ENCODE measurements at places on chromosomes 2 and 18.

- DNase-seq, result peak; percentile 29
Observed at GRCh38 chr18:31100436-31101182, 1.6 kb downstream of the DSC2 start.

GRCh38 chr2:189685540-189686229 is 11.2 kb downstream of the ANKAR start:
- no peak for DNase-seq

- DNase-seq, result no peak
Observed at GRCh38 chr2:235113854-235114253, 162.0 kb downstream of the SH3BP4 start.

DNA sequence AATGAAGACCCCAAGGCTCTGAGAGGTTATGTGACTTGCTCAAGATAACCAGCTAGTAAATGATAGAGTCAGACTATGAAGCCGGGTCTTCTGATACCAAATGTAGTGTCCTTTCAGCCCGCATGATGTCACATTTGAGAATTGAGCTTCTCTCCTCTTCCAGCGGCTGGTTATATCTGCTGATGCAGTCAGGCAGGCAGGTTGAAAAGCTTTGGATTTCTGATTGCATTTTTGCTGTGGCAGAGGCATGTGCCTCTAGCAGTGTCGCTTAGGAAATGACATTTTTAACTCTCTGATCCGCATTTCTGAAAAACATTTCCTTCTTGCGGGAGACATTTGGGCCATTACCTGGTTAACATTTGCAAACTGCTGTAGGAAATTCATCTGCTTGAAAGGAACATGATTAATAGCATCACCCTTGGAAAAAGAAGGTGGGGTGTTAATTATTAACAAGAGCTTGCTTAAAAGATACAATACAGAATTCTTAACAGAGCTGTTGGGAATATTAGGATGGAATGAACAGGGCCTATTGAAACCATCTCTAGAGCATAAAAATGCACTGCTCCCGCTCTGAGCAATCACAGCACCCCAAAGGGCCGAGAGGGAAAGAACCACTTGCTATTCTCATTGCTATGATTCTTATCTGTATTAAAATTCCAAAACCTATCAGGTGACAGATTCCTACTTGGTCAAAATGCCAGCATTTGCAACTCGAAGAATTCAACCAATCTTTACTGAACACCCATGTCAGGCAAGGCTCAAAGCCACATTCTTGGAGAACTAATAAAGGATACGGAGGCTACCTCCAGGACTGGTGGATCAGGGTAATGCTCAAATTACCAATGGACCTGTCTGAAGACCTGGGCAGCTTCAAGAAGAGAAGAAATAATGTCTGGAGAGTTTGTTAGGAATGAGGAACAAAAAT is 25.9 kb downstream of the MRO start:
- no peak for DNase-seq

DNA sequence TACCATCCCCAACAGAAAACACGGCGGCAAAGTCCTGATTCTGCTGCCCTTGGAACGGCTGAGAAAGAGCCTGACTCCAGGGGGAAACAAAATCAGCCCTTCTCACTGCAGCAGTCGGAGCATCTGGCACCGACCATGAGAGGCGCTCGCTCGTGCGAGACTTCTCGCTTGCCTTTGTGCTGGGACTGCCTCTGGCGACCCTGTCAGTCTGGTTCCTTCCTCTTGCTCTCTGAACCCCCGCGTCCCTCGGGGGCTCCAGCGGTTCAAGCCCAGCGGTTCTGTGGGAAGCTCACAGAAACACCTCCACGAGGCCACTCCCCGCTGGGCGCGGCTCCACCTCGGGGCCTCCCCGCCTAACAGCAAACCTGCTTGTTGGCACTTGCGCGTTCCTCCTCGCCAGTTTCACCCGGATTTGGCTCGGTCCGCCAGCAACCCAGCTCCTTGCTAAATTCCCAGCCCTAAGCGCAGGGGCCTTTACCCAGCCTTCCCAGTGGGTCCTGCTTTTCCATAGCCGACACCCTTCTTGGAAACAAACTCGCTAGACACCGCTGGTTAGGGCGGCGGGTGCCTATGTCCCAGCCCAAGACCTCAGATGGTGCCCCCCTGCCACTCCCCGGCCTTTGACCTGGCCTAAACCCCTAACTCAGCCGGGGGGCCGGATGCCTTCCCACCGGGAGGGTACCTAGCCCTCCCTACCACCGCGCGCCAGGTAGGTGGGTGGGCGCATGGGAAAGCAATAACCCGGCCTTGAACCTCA is 2.2 kb downstream of the RND3 start:
- peak; percentile 76 for DNase-seq

GRCh38 chr2:61959381-61960293 is 54.2 kb downstream of the COMMD1 start:
- DNase-seq, result peak; percentile 44

DNA sequence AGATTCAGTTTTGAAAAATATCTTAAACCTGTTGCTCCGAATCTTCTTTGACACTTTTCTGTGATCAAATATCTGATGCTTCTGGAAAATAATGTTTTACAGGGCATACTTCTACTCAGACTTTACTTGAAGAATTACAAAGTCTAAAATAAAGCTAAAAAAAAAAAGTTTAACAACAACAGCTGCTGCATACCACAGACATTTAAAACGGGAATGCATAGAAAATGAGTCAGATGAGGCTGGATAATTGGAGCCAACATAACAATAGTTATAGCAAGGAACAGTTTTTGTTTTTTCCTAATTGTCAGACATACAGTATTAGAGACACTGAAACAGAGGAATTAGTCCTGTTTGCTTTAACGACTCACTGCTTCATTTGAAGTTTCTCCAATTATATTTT is 1090.2 kb downstream of the SUCLG1 start:
- no peak for DNase-seq

DNA sequence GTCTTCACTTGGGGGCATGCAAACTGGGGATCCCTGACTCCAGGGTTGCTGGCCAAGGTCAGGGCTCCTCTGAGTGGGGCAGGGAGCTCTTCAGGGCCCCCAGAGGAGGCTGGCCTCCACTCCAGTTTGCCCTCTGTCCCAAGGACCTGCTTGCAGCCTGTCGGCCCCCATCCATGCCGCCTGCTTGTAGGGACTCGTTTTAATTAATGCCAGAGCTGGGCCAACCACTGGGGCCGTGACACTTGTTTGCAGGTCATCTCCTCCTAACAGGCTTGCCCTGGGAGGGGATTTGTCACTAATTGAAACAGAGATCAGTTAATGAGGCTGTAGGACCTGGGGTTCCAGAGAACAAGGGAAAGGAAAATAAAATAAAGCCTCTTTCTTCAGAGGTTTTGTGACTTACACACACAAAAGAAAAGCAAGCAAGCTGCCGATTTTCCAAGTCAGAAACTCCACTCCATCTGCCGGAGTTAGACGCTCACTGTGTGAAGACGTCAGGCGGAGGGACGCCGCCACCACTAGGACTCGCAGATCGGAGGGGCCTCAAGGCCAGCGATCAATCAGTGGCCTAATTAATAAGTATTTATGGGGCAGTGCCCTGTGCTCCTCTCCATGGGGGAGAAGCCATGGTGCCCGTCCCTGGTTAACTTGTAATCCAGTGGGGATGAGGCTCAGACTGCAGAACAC is 75.9 kb downstream of the SFXN5 start:
- peak; percentile 8 for DNase-seq

- no peak for DNase-seq
Observed at GRCh38 chr18:56542476-56542875, 95.9 kb downstream of the TXNL1 start.

- DNase-seq, result no peak
Observed at GRCh38 chr2:240797914-240798313, 22.1 kb downstream of the KIF1A start.

DNA sequence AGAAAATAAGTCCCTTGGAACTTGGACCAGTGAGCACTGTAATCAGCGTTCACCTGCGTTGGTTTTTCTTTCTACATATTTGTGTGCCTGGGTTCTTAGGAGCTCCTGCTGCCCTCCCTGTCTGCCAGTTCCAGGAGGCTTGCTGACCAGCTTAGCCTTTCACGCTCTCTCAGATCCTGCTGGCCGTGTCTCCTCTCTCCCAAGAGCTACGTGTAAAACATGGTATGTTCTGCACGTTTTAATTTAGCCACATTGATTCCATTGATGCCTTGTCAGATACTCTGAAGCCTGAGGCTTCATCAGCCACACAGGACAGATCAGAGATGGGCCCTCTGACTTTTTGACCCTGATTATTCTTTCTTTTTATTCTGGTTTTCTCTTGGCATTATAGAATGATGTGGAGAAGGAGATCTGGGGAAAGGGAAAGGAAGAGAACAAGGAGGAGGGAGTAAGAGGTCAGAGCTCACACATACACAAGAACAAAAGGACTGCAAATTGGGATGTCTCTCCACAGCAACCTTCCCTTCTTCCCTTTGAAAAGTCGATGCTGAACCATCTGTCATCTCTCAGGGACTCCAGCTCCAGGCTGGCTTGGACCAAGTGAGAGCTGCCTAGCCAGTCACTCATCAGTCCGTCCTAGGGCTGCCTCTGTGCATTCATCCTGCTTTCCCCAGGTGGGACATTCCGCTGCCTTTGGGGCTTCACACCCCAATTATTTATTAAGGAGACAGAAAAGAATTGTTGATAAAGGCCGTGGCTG is 152.8 kb downstream of the PIK3C3 start:
- no peak for DNase-seq

- DNase-seq, result no peak
Observed at GRCh38 chr2:144083211-144083610, 436.7 kb downstream of the ZEB2 start.

DNA sequence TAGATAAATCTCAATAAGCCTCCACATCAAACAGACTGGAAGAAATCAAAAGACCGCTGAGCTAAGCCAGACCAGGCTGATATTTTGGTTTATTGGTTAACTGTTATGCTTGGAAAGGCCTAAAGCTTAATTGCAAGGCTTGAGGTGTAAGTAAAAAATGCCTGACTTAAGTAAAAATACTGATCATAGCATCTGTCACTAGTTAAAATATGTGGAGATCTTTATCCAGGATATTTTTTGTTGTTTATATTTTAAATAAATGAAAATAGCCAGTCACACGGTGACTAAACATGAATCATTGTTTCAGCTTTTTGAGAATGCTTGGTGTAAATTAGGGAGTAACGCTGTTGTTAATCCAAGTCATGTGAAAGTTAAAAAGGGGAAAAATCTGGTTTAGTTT is 127.9 kb downstream of the THADA start:
- no peak for DNase-seq

DNA sequence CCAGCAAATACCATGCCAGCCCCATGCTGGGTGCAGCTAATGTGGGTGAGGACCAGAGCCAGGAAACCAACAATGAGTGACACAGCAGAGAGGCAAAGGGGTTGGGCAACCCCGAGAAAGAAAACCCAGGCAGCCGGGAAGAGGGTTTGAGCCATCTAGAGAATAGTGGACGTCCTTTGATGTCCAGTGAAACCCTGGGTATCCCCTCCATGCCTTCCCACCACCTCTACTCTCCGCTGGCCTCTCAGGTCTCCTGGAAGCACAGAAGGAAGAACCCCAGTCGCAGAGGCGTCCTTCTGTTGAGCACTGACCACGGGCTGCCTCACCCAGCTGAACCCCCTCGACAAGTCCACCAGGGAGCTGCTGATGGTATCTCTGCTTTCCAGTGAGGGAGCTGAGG is 657.4 kb upstream of the ID2 start:
- DNase-seq, result no peak

GRCh38 chr2:10864861-10865636 is 46.7 kb upstream of the KCNF1 start:
- no peak for DNase-seq

DNA sequence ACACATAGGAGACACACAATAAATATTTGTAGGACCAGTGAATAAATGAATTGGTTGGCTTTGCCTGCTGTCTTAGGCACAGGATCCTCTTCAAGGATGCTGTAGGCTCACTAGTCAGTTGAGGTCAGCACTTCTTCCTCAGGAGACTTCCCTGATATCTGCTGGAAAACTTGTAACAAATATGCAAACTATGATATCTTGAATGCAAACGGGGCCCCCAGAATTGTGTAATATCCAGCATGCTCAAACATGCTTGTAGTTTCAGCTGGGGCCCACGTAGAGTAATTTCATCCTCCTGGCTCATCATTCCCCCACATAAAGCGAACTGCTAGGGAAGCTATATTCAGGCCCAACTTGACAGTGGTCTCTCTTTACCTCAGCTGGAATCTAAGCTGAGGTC is 43.6 kb downstream of the POLE4 start:
- no peak for DNase-seq

DNA sequence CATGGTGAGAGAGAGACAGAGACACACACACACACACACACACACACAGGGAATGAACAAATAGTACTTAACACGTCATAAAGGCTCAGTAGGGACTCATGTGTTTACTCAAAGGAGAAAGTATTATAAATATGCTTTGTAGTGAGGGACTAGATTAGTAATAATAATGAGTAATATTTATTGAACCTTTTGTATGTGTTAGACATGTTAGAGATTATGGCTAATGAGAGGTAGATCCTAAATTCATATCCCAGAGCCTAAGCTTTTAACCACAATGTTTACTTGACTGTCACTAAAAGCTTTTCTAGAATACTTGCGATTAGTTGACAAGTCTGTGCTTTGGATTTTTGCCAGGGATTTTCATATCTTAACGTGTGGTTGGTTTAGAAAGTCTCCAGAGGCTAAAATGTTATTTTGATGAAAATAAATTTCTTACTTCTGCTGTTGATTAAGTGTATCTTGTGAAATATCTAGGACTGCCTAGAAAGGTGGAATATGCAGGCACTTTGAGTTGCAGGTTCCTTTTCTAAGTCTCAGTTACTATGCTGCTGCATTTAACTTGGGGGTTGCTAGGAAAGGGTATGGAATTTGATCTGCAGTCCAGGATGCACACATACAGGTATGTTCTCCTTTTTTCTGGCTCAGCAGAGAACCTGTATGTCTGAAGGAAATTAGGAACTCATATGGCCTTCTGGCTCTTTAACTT is 64.5 kb downstream of the UBR3 start:
- no peak for DNase-seq

- peak; percentile 60 for DNase-seq
Observed at GRCh38 chr2:237923481-237924163, 43.2 kb upstream of the UBE2F start.

- DNase-seq, result no peak
Observed at GRCh38 chr2:151337643-151338042, 19.7 kb upstream of the TNFAIP6 start.

DNA sequence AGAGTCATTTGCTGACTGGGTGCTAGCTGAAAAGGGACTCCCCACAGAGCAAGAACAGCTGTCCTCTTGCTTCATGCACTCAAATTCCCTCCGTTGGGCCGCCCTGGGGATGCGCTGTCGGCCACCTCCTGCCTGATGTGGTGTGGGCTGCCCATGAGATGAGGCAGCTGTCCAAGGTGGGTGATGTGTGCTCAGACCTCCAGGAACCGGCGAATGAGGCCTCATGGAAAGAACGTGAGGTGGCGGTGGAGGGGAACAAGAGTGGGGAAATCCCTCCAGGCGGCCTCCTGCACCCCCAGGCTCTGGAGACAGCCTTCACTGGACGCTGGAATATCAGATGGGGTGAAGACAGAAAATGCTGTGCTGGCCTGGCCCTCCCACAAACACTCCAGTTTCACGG is 79.8 kb downstream of the LONRF2 start:
- no peak for DNase-seq

GRCh38 chr2:25338401-25338800 is 3.3 kb downstream of the DNMT3A start:
- no peak for DNase-seq
